NCI-H446 (cell line): ENCODE measurements at places on chromosomes 11 and 22.

DNA sequence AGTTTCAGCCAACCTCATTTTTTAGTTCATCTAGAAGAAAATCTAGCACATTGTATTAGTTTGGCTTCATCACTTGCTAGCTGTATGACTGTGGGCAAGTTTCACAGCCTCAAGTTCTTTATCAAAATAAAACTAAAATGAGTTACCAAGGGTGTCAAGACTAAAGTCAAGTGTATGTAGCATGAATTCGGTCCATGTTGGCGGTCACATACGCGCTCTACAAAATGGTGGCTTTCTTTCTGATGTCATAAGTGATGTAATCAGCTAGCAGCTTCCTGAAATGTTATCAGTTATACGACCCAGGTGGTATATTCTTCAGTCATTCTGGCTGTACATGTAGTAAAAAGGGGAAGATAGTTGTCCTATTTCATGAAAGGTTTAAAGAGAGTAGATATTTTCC, 50.5 kb downstream of the POLD3 start:
- DNase-seq = no peak

DNA sequence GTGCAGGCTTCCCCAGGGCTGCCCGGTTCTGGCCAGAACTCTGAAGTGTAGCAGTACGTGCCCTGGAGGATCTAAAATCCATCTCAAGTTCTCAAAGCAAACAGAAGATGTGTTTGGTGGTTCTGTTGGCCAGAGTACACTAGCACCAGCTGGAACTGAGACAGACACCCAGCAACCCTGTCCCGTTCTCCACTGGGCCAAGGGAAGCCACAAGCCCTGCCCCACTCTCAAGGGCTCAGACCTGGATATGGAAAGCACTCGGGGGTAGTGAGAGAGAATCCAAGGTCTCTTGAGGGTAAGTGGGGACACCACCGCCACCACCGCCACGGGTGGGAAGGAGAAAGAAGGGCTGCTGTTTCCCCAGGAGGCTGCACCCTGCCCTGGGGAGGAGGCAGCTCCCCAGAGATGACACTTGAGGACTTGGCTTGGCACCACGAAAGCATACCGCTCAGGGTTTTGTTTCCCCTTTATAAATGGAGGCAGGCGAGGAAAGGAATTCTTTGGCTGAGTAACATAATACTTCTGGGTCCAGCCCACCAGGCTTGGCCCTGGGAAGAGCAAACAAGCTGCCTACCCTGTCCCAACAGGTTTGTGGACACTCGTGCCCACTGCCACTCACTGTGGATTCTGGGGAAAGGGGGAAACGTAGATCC, 56.1 kb upstream of the POU2AF1 start:
- DNase-seq = no peak

- no peak for DNase-seq
Measured at GRCh38 chr11:35061516-35062440, 77.2 kb upstream of the CD44 start.

DNA sequence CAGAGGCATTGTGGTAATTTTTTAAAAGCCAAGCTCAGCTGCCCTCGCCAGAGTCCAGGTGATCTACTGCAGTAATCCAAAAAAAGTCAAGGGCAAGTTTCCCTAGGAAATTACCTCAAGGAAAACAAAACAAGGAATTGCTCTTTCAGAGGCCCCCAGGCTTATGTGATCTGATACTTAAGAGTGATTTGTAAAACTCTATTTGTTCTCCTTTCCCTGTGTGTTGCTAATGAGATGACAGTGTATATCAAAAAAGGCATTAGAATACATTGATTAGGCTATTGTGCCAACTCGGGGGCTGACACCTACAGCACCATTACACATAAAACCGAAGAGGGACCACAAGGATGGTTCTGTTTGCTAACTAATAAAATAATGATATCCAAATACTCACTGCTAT, 44.5 kb upstream of the CHRM4 start:
- DNase-seq = no peak

- no peak for DNase-seq
Measured at GRCh38 chr11:44326615-44327475, 16.9 kb upstream of the ALX4 start.

DNA sequence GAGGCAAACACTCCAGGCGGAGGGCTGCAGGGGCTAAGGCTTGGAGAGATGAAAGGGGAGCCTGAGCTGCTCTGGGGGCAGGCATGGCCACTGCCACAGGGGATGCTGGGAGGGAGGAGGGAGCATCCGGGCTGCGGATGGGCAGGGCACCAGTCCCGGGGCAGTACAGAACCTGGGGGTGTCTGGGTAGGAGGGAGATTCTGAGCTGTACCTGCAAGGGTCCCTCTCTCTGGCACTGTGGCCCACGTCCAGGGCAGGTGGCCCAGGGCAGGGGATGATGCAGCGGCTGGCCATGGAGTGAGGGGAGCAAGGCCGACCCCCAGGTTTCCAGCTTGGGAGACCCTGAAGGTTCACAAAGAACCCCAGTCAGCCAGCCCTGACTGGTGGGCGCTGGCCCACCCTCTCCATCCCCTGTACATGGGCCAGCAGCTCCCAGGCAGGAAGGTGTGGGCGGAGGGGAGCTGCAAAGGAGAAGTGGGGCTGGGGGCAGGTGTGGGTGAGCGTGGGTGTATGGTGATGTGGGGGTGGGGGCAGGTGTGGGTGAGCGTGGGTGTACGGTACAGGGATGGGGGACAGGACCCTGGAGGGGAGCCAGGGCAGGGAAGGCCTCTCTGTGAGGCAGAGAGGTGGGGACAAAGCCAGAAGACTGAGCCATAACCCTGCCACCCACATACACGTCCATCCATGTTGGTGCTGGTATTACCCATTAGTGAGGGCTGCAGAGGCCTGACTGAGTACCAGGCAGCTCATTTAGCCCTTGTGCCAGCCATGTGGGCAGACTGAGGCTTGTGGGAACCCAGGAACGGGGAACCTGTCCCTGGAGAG, 2.2 kb upstream of the TNFRSF13C start:
- DNase-seq = no peak

DNA sequence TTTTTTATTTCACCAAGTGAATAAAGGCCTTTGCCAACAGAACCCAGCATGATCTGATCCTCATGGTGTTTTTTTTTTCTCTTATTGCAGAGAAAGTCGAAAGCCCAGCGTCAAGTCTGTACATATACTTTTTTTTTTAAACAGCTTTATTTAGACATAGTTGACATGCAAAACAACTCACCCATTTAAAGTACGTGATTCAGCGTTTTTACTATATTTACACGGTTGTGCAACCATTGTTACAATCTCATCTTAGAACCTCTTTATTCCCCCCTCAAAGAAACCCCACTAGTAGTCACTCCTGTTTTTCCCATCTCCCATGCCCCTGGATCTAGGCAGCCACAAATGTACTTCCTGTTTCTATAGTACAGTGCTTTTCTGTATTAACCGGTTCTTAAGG, 20.6 kb upstream of the AP1B1 start:
- no peak for DNase-seq
